Heart left ventricle (tissue), 16 donors: ENCODE measurements at places on chromosomes 5 and 9. TPM values are rescaled to one million over a fixed set of nuclear protein-coding genes. Genes with fewer than 3 reads are reported as not detected.

The TAF11L12 gene
- not detected for total RNA-seq

The POLK gene
- total RNA-seq = 16.8 TPM

The C9 gene
- total RNA-seq = 0.29 TPM

The FOXD4L3 gene
- total RNA-seq = not detected

GRCh38 chr9:129573977-129574376 is 46.9 kb downstream of the C9orf50 start:
- no peak for DNase-seq

DNA sequence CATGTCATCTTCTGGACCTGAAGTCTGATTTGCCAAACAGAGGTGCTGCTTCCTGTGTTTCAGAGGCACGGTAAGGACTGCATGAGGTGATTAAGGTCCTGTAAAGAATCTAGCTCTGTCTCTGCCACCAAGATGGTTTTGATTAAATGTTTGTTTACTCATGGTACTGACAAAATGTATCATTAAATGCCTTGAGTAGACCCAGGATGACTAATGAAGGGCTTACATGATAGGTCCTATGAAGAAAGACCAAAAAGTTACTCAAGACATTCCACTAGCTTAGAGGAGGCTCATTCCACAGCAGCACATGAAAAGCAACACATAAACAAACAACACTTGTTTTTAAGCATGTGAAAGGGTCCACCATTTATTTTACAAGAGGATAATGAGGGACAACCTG is 100.9 kb downstream of the BOD1 start:
- DNase-seq = no peak

DNA sequence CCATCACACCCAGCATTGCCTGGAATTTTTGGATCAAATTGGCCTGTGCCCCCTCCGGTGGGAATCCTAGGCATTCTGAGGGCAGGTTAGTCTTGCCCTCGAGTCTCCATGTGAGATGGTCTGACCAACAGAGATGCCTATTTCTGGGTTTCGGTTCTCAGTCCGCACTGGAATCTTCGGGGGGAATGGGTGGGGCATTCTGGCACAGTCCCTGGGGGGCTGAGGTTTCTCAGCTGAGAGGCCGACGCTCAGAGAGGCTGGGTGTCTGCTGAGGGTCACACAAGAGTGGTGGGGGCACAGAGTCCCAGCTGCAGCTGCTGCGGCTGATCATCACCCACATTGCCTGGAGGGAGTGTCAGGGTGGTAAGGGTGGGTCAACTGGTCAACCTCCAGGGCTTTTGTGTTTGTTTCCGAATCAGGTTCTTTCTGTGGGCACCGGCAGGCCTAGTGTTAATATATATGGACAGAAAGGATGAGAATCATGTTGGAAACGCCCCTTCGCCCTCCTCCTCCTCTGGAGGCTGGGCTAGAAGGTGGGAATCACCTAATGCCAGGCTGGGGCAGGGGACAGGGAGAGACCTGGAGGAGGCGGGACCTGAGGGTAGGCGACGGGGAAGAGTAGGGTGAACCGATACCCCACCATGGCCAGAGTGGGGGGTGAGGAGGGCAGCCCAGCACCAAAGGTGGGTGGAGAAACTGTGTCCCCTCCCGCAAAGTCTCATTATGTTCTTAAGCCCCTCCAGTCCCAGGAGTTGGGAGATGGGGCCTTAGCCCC is 149.5 kb upstream of the PHYKPL start:
- DNase-seq = no peak

DNA sequence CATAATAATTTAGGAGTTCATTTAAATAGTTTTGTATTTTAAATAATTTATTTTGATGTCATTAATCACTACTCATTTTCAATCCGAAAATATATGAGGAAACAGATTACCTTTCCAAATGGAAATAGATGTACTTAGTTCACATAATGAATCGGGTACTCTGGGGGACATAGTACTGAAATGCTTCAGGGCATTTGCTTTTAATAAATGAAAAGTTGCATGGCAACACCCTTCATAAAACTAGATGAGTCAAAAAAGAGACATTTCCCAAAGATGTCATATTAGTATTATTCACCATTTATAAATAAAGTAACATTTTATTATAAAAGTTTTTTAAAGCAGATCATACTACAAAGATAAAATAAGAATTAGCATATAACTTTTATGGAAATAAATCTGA is 177.8 kb downstream of the MCTP1 start:
- DNase-seq = no peak
